Stimulated activated CD8-positive, alpha-beta memory T cell treated with anti-CD3 and anti-CD28 coated beads, Interleukin-4, amount 100 ng/mL, for 4 hours (primary cell): ENCODE measurements at places on chromosomes 7 and 10.

GRCh38 chr7:158109364-158110033 is 478.1 kb downstream of the PTPRN2 start:
- DNase-seq = no peak

- DNase-seq = no peak
Measured at GRCh38 chr7:143367972-143368371, 5.5 kb upstream of the FAM131B start.

GRCh38 chr7:47119261-47119865 is 462.5 kb downstream of the TNS3 start:
- DNase-seq = no peak

GRCh38 chr7:104272767-104273384 is 55.5 kb upstream of the LHFPL3 start:
- DNase-seq = no peak

DNA sequence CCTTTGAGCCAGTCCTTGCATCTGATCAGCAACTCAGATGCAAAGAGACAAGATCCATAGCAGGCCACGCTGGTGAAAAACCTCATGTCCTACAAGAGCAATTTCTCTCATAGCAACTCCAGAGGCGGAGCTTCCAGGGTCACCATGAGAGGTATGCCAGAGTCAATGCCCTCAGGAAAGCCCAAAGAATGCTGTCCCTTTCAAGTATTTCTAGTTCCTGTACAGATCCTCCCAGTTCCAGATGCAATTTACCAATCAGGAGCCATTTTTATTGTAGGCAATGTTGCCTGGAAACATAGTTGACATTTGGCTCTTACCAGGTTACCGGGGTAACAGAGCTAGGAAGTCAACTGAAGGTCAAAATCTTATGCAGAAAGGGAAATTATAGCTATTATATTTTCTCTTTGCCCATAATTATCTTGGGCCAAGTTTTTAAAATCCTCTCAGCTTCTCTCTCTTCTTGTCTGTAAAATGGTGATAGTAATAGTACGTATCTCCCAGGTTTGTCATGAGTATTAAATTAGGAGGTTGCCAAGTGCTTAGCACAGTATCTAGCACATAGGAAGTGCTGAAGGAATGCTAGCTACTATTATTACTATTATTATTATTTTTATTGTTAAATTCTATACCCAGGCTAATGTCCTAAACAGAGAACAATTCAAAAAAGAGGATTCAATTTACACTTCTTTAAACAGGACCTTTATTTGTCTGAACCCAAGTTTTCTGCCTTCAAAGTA is 46.3 kb upstream of the TM9SF3 start:
- DNase-seq = no peak

DNA sequence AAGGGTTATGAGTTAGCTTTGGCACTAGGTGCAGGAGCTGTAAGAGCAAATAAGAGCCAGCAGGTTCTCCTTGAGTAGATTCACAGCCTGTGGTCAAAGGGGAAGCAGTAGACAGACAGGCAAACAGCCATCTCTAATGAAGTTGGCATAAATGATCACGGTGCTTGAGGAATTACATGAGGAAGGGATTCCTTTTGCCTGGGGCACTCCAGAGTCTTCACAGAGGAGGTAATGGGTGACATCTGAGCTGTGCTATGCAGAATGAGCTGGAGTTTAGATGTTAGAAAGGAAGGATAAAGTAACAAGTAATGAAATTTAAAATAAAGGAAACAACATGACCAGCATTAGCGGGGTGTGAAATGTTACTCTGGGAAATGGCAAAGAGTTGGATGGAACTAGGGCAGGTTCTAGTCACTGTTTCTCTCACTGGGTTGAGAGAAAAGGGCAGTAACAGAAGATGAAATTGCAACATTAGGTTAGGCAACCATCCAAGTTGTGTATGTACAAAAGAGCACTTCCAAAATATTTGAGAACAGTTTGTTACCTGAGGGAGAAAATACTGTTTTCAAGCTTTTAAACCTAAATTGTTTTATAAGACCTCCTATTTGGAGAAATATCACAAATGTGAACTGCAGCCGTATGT is 613.8 kb downstream of the PHTF2 start:
- DNase-seq = no peak

DNA sequence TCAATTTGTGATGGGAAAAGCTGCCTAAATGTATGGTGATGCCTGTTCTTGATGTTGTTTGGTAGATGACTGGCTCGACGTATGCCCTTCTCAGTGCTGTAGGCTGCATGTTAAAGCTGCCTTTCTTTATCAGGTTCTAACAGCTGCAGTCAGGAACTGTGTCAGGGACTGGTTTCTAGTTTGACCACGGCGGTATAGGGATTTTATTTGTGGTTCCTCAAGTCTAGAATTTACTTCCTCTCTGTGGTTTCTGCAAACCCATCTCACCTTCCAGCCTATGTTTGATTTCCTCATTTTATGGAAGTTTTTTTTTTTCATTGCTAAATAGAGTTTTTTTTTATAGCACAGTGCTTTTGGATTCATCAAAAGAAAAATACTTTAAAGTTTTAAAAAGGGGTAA is 26.5 kb downstream of the LMTK2 start:
- DNase-seq = no peak

DNA sequence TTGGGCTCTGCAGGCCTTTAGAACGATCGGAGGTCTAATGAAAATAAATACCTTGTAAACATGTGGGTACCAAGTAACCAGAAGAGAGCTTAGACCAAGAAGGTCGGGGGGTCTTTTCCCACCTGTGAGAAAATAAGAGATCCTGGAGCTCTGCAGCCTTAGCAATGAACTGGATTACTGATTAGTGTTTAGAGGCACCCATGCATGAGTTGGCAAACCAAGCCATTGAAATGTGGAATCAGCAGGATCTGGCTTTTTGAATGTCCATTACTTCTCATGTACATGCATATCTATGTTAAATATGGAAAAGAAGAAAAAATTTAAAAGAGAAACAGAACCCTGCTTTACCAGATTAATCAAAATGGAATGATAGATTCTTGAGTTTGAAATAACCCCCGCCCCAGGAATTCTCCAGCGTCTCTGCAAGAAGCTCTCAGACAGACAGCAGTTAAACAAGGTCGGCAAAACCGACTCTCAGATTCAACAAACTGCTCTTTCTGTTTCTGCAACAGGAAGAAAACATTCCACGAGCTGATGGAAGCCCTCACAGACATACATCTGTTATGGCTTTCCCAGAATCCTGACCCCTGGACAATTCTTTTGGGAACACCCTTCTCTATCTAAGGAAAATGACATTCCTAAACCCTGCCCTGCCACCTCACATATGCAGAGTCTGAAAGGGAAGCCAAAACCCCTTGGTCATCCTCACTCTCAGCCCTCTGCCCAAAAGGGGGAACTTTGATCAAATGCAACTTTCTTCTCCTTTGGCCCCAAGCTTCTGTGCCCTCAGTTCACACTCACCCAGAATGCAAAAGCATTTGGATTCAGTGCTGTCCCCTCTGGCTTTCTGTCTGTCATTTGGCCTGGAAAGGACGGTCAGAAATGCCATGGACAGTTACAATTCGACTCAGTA is 78.7 kb upstream of the EN2 start:
- no peak for DNase-seq

- no peak for DNase-seq
Measured at GRCh38 chr7:116356333-116356965, 143.1 kb upstream of the CAV2 start.

DNA sequence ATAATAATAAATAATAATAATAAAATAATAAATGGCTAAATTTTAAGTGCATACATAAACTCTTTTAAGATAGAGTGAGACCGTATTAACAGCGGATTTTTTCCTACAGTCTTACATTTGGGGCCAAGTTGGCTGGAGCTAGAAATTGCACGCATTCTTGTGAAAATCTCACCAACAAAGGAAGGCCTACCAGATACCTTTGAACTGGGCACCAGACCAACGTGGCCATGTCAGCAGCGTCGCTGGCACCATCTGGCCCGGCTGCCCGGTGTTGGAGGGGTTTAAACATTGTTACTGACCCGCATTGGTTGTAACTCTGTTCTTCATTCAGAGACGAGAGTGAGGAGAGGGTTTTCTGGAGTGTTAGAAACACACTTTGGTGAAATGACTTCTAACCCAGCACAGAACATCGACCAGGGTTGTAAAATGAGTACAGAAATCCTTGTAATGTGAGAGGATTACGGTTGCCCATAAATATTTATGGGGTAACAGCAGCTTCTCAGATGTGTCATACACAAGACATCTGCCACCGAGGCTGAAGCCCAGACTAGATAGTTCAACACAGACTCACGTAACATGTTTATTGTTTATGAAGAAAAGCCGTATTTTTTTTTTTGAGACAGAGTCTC is 34.6 kb upstream of the UNCX start:
- no peak for DNase-seq

- DNase-seq = no peak
Measured at GRCh38 chr7:26413007-26413691, 121.5 kb downstream of the SNX10 start.

DNA sequence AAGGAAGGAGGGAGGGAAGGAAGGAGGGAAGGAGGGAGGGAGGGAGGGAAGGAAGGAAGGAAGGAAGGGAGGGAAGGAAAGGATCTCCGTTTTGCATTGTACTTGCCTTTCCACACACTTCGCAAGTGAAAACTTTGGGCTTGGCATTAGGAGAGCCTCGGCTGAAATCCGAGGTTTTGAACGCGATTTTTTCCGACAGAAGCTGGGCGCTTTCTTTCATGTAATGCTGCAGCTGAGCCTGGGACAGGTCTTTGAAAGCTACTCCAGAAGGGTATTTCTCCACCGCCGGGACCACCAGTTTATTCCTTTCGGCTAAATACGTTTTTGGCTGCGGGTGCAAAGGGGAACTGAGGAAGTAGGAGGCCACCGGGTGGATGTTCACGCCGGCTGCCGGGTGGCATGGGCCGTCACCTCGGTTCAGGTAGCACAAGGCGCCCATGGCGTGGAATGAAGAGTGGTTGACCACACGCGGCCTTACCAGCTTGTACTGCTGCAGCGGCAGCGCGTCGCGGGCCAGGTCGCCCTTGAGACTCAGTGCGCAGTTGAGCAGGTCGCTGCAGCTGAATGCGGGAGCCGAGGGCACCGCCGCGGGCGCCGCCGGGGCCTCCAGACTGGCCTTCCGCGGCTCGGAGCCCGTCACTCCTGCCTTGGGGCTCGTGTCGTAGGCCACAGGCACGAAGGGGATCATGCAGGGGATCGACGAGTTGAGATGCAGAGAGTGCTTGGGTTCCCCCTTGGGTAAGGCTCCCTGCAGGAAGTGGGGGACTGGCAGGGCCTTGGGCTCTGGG is 825 bp downstream of the FEZF1 start:
- DNase-seq = no peak

GRCh38 chr7:143325240-143325639 is 9.3 kb downstream of the CLCN1 start:
- no peak for DNase-seq
